Uterus (tissue), 4 donors: ENCODE measurements at places on chromosomes 7 and 10. TPM values are rescaled to one million over a fixed set of nuclear protein-coding genes. Genes with fewer than 3 reads are reported as not detected.
A peak's percentile ranks its signal among the peaks of the same experiment; 100 is the strongest.

- H3K27ac ChIP-seq, result no peak overlapping the region
- H3K4me3 ChIP-seq, result no peak overlapping the region
- DNase-seq, result no peak
- no peaks in the 10 kb centered on the region for H3K4me1 ChIP-seq
- no peaks in the 10 kb centered on the region for H3K36me3 ChIP-seq
These were observed 46.9 kb upstream of the KMT2E start for GRCh38 chr7:104967088-104967487.

- no peaks in the 10 kb centered on the region for H3K4me1 ChIP-seq
- H3K4me3 ChIP-seq, result no peak overlapping the region
- no peaks in the 10 kb centered on the region for H3K27me3 ChIP-seq
- DNase-seq, result no peak
- no peaks in the 10 kb centered on the region for H3K36me3 ChIP-seq
These were observed 6.8 kb upstream of the AGR2 start for GRCh38 chr7:16811551-16811950.

GRCh38 chr10:6778992-6779701 lies 199.1 kb upstream of the PRKCQ start:
- H3K27ac ChIP-seq, result no peak overlapping the region
- no peak overlapping the region for H3K4me3 ChIP-seq
- H3K4me1 ChIP-seq, result no peaks in the 10 kb centered on the region
- DNase-seq, result peak; percentile 31
- H3K27me3 ChIP-seq, result no peaks in the 10 kb centered on the region

GRCh38 chr10:103659674-103660363 lies 166.3 kb downstream of the NEURL1 start:
- no peaks in the 10 kb centered on the region for H3K36me3 ChIP-seq
- H3K27me3 ChIP-seq, result no peaks in the 10 kb centered on the region
- peak overlapping the region; percentile 69 for H3K4me3 ChIP-seq
- H3K27ac ChIP-seq, result peak overlapping the region; percentile 100

- no peaks in the 10 kb centered on the region for H3K36me3 ChIP-seq
- no peak for DNase-seq
- no peak overlapping the region for H3K4me3 ChIP-seq
- no peaks in the 10 kb centered on the region for H3K27me3 ChIP-seq
These were observed 595.6 kb downstream of the GRM8 start for GRCh38 chr7:126657137-126657536.

DNA sequence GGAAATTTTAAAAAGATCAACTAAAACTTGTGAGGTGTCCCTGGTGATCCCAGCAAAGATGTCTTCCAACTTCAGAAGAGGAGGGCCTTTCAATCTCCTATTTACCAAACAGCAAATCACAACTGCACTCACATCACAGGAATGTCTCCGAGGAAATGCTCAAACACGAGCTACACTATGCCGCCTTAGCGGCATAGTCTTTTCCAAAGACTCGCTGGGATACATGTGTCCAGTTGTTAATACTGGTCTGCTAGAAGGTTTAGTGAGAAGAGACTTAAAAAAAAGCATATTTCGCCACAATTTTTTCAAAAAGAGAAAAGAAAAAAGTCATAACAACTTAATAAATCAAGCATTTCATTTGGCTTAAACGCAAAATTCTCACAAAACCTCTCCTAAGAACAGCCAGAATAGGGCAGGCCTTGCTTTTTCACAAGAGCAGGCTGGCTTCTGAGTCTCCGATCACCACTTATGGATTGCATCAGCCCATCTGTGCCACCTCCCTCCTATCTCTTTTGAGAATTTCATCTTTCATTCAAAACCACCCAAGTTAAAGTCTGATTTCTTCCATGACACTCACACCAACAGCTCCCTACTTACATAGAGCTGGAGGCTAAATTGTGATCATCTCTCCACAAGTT lies 66.1 kb downstream of the GNA12 start:
- no peaks in the 10 kb centered on the region for H3K36me3 ChIP-seq
- H3K4me3 ChIP-seq, result no peak overlapping the region
- H3K4me1 ChIP-seq, result no peaks in the 10 kb centered on the region
- peak overlapping the region; percentile 72 for H3K27ac ChIP-seq
- DNase-seq, result no peak

- H3K36me3 ChIP-seq, result no peaks in the 10 kb centered on the region
- H3K27me3 ChIP-seq, result no peaks in the 10 kb centered on the region
- no peaks in the 10 kb centered on the region for H3K4me1 ChIP-seq
- no peak overlapping the region for H3K27ac ChIP-seq
- no peak for DNase-seq
These were observed 444.3 kb downstream of the AUTS2 start for GRCh38 chr7:70042533-70042932.

GRCh38 chr10:28327491-28327880 lies 24.6 kb upstream of the MPP7 start:
- H3K36me3 ChIP-seq, result no peaks in the 10 kb centered on the region
- no peak for DNase-seq
- H3K27ac ChIP-seq, result peak overlapping the region; percentile 79
- H3K4me1 ChIP-seq, result peaks cover 10% of the 10 kb centered on the region
- no peaks in the 10 kb centered on the region for H3K27me3 ChIP-seq

DNA sequence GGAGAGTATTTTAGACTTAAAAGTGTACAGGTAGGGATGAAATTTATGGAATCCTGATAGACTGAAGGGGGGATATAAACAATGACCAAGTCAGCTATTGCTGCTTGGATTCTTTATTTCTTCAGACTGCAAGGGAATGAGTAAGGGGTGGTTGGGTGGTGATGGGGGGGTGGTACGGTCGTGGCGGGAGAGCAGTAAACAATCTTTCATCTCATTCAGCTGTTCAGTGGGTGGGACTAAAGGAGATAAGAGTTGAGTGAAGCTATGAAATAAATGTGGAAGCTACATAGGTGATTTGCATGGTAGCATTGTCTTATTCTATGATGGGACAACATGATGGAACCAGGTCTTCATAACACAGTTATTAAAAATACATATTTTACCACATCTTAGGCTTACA lies 1.8 kb downstream of the SEPTIN7 start:
- no peaks in the 10 kb centered on the region for H3K27me3 ChIP-seq
- H3K4me3 ChIP-seq, result peak overlapping the region; percentile 90
- DNase-seq, result no peak
- H3K27ac ChIP-seq, result peak overlapping the region; percentile 98

GRCh38 chr10:11824376-11824775 lies 1.2 kb downstream of the PROSER2 start:
- peaks cover 4% of the 10 kb centered on the region for H3K27me3 ChIP-seq
- no peak overlapping the region for H3K4me3 ChIP-seq
- H3K27ac ChIP-seq, result no peak overlapping the region
- no peak for DNase-seq
- H3K36me3 ChIP-seq, result no peaks in the 10 kb centered on the region
- no peaks in the 10 kb centered on the region for H3K4me1 ChIP-seq

GRCh38 chr7:18702071-18702829 lies 206.7 kb downstream of the HDAC9 start:
- H3K36me3 ChIP-seq, result no peaks in the 10 kb centered on the region
- DNase-seq, result no peak
- no peak overlapping the region for H3K4me3 ChIP-seq
- H3K27ac ChIP-seq, result no peak overlapping the region
- H3K4me1 ChIP-seq, result no peaks in the 10 kb centered on the region
- no peaks in the 10 kb centered on the region for H3K27me3 ChIP-seq

GRCh38 chr10:92207061-92207460 lies 83.8 kb downstream of the CPEB3 start:
- no peaks in the 10 kb centered on the region for H3K4me1 ChIP-seq
- no peak overlapping the region for H3K27ac ChIP-seq
- H3K27me3 ChIP-seq, result no peaks in the 10 kb centered on the region
- H3K4me3 ChIP-seq, result no peak overlapping the region
- no peaks in the 10 kb centered on the region for H3K36me3 ChIP-seq
- no peak for DNase-seq

DNA sequence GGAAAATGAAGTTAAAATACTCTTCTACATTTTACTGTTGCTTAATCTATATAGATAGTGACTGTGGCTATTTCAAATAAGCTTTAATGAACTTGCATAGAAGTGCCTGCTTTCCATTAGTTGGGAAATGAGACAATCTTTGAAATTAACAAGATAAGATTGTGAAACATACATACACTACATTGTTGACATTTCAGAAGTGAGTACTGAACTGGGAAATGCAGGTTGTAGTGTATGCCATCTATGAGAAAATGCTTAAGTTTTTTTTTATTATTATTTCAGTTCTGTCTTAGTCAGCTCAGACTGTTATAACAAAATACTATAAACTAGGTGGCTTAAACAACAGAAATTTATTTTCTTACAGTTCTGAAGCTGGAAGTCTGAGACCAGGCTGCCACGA lies 49.6 kb upstream of the CSTF2T start:
- H3K36me3 ChIP-seq, result no peaks in the 10 kb centered on the region
- H3K4me1 ChIP-seq, result no peaks in the 10 kb centered on the region
- H3K4me3 ChIP-seq, result no peak overlapping the region
- no peak overlapping the region for H3K27ac ChIP-seq
- no peak for DNase-seq

DNA sequence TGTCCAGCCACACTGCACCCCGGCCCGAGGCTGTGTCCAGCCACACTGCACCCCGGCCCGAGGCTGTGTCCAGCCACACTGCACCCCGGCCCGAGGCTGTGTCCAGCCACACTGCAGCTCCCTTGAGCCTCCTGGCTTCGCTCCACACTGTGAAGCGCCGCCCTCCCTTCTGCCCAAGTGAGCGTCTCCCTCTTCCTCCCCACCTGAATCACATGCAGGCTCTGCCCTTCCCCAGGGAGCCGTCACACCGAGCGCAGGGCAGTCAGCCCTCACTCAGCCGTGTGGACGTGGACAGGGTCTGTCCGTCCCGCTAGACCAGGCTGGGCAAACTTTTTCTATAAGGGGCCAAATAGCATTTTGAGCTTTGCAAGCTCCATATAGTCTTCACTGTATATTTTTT lies 27.6 kb downstream of the CFAP46 start:
- no peak overlapping the region for H3K27ac ChIP-seq
- H3K36me3 ChIP-seq, result no peaks in the 10 kb centered on the region
- no peak for DNase-seq
- H3K4me1 ChIP-seq, result no peaks in the 10 kb centered on the region
- H3K4me3 ChIP-seq, result no peak overlapping the region

GRCh38 chr10:49609283-49610113 lies 612 bp upstream of the SLC18A3 start:
- no peak for DNase-seq
- no peak overlapping the region for H3K4me3 ChIP-seq
- no peaks in the 10 kb centered on the region for H3K36me3 ChIP-seq
- H3K27me3 ChIP-seq, result no peaks in the 10 kb centered on the region

GRCh38 chr10:112213098-112213823 lies 29.7 kb upstream of the GPAM start:
- H3K27me3 ChIP-seq, result no peaks in the 10 kb centered on the region
- DNase-seq, result no peak
- no peak overlapping the region for H3K27ac ChIP-seq
- no peaks in the 10 kb centered on the region for H3K36me3 ChIP-seq
- no peak overlapping the region for H3K4me3 ChIP-seq

- H3K4me3 ChIP-seq, result no peak overlapping the region
- no peaks in the 10 kb centered on the region for H3K27me3 ChIP-seq
- no peaks in the 10 kb centered on the region for H3K36me3 ChIP-seq
- no peak for DNase-seq
These were observed 120.4 kb downstream of the RGS10 start for GRCh38 chr10:119421891-119422681.

- no peaks in the 10 kb centered on the region for H3K27me3 ChIP-seq
- no peak overlapping the region for H3K4me3 ChIP-seq
- H3K36me3 ChIP-seq, result no peaks in the 10 kb centered on the region
- H3K27ac ChIP-seq, result no peak overlapping the region
These were observed 58.6 kb downstream of the PROSER2 start for GRCh38 chr10:11881477-11882417.

GRCh38 chr10:5404208-5405041 lies at the start of gene TUBAL3:
TUBAL3 (minus strand) TSS chr10:5404828; CDS start chr10:5404792, 36 bp downstream.
- no peaks in the 10 kb centered on the region for H3K4me1 ChIP-seq
- H3K27me3 ChIP-seq, result no peaks in the 10 kb centered on the region
- H3K36me3 ChIP-seq, result no peaks in the 10 kb centered on the region
- no peak within 1 kb of the TSS for H3K4me3 ChIP-seq
- no peak for DNase-seq
- H3K27ac ChIP-seq, result no peak within 1 kb of the TSS

The NPY4R gene
- total RNA-seq, result not detected

The TMEM176A gene
- total RNA-seq, result 13.5 TPM

The MMD2 gene
- total RNA-seq, result not detected

The OR2A42 gene
- 4.1 TPM for total RNA-seq

The AGMO gene
- not detected for total RNA-seq
